Uterus (tissue), 4 donors: ENCODE measurements at places on chromosomes 5 and 9.
A peak's percentile ranks its signal among the peaks of the same experiment; 100 is the strongest.

DNA sequence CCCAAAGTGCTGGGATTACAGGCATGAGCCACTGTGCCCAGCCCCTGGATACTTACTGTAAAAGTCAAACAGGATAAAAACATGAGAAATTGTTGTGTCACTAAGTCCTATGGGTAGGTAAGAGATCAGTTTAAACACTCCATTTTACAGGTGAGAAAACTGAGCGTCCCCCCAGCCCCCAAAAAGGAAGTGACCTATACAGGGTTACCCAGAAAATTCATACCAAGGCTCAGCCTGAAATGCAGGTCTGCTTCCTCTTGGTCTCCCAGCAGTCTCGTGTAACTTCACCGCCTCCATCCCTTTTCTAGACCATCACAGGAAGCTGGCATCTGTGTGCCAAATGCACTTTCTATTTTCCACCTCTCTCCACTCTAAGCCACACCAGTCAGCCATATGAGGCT is 57.2 kb downstream of the TMOD1 start:
- no peak for DNase-seq

GRCh38 chr9:72140586-72140985 is 8.7 kb upstream of the GDA start:
- no peak for DNase-seq

- no peak for DNase-seq
Measured at GRCh38 chr5:15388866-15389265, 111.1 kb upstream of the FBXL7 start.

GRCh38 chr5:175593794-175594193 is 64.1 kb upstream of the HRH2 start:
- no peak for DNase-seq

GRCh38 chr9:3912817-3913216 is 387.0 kb upstream of the RFX3 start:
- no peak for DNase-seq

DNA sequence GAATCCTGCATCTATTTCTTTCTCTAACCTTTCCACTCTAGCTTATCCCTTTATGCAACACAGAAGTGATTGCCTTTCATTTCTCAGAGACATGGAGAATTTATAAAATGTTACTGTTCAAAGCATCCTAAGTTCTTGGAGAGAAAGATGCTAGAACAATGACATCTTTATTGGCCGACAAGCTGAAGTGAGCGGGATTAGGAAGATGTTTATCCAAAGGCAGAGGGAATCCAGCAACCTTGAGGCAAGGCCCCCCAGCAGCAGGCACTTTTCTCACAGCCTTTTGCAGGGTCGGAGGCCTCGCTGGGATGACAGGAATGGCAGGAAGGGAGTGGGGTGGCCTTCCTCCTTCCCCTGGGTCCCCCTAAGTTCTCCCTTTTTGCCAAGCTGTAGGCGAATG is 204.8 kb downstream of the GAPVD1 start:
- no peak for DNase-seq

DNA sequence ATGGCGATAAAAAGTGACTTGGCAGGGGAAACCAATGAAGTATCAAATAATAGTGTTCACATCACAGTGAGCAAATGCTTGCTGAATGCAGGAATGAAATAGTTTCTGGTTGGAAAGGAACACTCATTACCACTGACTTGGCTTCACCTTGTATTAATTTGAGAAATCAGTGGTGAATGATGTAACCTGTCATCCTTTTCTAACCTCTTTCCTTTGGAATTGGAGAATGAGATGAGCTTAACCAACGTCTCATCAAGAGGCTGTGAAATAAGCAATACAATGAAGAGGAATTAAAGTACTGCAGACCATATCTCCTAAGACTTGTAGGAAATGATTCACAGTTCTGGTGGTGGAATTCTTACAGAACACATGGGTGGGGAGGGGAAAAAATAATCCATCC is 192.2 kb downstream of the DMAC1 start:
- DNase-seq, result no peak

- no peak for DNase-seq
Measured at GRCh38 chr5:145551714-145552113, 283.4 kb downstream of the PRELID2 start.

- DNase-seq, result no peak
Measured at GRCh38 chr9:81979196-81979595, 9.4 kb upstream of the SPATA31D1 start.

DNA sequence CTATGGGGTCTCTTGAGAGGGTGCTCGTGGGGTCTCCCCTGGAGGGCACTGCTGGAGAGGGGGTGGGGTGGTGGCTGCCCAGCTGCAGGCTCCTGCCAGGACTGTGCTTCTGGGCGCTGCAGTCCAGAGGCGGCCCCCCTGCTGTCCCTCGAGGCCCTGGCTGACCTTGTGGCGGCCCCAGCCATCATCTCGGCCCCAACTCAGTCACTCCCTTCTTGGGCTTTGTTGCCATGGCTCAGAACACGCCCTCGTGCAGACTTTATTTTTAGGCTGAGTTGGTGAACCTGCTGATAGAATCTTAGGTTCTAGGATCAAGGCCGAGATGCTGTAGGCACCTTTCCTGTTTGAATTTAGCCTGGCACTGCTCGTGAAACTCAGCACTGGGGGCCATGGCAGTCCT is 22.8 kb downstream of the FBXW5 start:
- DNase-seq, result no peak

- no peak for DNase-seq
Measured at GRCh38 chr5:132427281-132428146, 58.0 kb downstream of the SLC22A5 start.

- no peak for DNase-seq
Measured at GRCh38 chr5:96933764-96934707, 1.8 kb upstream of the LNPEP start.

DNA sequence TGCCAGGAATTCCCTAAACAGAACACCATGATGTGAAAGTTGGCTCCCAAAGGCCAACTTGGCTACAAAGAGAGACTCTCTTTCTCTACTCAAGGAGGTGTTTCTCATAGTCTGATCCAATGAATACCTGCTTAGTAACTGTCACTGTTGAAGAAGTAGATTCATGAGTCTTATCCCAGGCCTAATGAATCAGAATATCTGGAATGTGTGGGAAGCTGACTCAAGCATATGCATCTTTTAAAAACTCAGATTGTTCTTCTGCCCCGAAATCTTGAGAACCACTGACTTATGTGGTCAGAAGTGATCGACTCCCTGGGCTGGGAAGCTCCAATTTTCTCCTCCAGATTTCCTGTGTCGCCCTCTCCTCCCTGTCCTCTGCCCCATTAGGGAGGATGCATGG is 345.6 kb downstream of the PLK2 start:
- no peak for DNase-seq

DNA sequence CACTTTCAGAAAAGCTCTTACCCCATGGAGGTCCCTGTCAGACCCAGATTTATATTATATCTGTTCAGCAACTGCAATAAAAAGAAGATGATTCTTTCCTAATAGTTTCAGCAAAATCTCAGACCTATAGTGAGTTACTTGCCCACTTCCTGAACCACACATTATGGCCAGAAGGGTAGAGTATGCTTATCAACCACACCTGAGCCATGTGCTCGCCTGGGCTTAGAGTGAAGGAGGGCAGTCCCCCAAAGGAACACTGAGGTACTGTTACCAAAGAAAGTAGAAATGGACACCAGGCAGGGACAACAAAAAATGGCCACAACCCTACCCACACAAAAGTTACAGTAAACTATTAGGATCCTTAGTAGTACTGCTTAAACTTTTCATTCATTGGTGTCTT is 128.7 kb downstream of the ZNF608 start:
- no peak for DNase-seq

DNA sequence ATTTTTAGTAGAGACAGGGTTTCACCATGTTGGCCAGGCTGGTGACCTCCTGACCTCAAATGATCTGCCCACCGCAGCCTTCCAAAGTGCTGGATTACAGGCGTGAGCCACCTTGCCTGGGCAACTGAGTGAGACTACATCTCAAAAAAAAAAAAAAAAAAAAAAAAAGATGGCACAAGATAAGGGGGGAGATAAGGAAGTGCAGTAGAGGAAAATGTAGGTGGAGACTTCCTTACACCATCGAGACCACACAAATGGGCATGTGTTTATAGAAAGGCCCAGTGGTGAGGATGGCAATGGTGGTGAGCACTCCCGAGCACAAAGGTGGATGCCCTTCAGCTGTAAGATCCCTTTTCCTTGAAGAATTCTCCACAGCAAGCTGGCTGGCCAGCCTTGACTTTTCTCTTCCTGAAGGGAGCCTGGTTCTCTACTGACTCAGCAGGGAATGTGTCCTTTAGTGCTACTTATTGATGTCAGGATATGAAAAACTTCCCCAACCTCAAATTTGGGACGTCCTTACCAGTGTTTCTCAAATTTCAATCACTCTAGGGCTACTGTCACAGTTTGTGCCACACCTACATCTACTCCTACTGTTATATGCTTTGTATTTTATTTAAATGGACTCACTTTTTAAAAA is 28.2 kb downstream of the ERGIC1 start:
- DNase-seq, result no peak

GRCh38 chr5:154333016-154333415 is 112.8 kb upstream of the SAP30L start:
- no peak for DNase-seq

DNA sequence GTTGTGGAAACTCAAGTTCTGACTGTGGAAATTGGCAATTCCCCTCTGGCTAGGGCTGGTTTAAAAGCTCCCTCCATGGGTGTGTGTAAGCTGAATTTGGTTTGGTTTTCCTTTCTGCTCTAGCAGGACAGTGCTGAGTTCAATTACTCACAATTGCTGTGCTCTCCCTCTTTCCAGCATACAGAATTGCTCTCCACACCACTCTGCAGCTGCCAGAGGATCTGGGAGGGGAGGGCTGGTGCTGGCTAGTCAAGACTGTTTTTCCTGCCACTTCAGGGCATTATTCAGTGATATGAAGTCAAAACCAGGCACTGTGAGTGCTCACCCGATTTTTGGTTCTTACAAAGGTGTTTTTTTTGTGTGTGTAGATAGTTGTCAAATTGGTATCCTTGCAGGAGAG is 336.9 kb upstream of the SLC24A2 start:
- no peak for DNase-seq

GRCh38 chr9:112789891-112790774 is 39.6 kb downstream of the SNX30 start:
- DNase-seq, result peak; percentile 28

GRCh38 chr5:61120534-61120933 is 41.7 kb downstream of the SMIM15 start:
- DNase-seq, result no peak

DNA sequence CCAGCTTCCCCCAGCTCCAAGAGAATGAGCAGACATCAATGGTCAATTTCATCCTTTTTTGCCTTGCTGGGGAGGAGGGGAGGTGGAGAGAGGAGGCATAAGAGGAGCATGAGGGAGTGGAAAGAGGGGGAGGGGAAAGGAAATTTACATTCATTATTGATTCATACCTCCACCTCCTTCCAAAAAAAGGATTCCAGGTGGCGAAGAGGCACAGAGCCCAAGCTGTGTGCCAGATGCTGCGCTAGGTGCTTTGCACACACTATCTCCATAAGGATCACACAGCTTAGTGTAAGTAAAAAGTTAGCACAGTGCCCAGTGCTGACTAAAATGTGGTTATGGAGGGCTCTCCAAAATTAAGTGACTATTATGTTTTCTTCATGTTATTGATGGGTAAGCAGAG is 11.0 kb downstream of the ASTN2 start:
- no peak for DNase-seq

GRCh38 chr9:121721770-121722169 is 70.3 kb downstream of the DAB2IP start:
- no peak for DNase-seq

- DNase-seq, result no peak
Measured at GRCh38 chr5:87169300-87169991, 98.2 kb upstream of the RASA1 start.

GRCh38 chr5:153372425-153373129 is 117.9 kb upstream of the GRIA1 start:
- DNase-seq, result no peak

- DNase-seq, result no peak
Measured at GRCh38 chr5:92653730-92654461, 927.1 kb downstream of the NR2F1-AS1 start.

DNA sequence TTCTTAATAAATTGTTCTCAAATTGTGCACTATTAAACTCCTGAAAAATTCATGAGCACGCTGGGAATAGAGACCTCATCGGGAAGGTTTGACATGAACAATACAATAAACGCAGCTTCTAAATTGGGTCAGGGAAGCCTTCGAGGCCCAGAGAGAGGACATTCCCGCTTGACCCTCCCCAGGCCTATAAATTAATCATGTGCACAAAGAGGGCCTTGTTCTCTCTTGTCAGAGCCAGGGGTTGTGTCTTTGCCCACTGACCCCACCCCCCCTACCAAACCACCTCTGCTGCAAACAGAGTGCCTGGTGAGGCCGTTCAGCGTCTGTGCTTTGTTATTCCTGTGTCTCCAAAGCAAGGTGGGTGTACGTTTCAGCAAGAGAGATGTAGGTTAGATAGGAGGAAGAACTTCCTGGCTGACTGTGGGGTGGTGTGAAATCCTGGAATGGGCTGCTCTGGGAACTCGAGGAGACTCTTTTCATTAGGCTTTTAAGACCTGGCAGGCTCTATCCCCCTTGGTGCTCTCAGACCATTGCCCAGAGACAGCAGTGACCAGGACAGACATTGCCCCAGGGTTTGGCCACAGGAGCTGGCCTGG is 18.2 kb upstream of the DAB2IP start:
- DNase-seq, result no peak

DNA sequence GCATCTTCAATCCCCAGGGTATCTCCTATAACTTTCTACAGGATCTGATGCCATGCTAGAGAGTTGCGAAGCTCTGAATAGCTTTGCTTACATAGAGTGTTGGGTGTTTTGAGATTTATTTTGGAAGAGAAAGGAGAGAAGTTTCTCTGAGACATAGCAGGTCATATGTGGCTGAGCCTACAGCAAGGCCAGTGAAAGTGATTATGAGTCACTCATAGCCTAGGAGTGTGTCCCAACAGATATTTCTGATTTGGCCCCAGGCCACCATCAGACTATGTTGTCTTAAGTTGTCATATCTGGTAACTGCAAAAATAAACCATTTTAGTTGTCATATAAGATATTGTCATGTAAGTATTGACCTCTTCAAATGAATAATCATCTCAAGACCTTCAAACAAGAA is 132.0 kb upstream of the RAI14 start:
- no peak for DNase-seq

- no peak for DNase-seq
Measured at GRCh38 chr9:79382044-79382443, 189.7 kb upstream of the TLE4 start.

DNA sequence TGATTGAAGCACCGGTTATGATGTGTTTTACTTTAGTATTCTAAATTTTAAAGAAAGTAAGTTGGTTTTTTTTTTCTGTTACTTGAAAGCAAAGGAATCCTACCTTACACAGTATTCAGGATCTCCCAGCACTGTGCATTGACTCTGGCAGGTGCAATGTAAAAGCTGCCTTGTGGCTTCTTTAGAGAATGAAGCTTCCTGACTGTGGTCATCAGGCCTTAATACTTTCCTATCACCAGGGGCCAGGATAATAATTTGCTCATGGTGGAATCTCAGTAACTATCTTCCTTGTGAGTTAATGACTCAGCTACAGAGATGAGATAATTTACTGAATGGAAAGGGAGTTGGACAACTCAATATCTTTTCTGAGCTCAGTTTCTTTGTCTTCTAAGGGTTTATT is 435.5 kb upstream of the ZNF608 start:
- DNase-seq, result no peak
